HT1080 (cell line): ENCODE measurements at places on chromosomes 6 and 20. TPM values are rescaled to one million over a fixed set of nuclear protein-coding genes. Genes with fewer than 3 reads are reported as not detected.

GRCh38 chr6:116253188-116253504, 729 bp downstream of the TSPYL4 start:
- DNase-seq = no peak

- peak; percentile 61 for DNase-seq
These were observed 291.8 kb downstream of the BMP7 start for GRCh38 chr20:56974499-56975250.

The SLC17A2 gene
- total RNA-seq = not detected in 2 replicates

- no peak for DNase-seq
These were observed 12.9 kb upstream of the SRPK1 start for GRCh38 chr6:35933844-35934243.

The SULF2 gene
- total RNA-seq = 5.6 and 6.6 TPM in 2 replicates

The MDFI gene
- 40.3 and 45.8 TPM in 2 replicates for total RNA-seq
